Fibroblast of upper back skin (primary cell): ENCODE measurements at places on chromosomes 13 and 19.

- no peak for DNase-seq
Observed at GRCh38 chr13:92097337-92097903, 699.0 kb downstream of the GPC5 start.

GRCh38 chr19:57566396-57567265 is 7.0 kb upstream of the ZNF550 start:
- no peak for DNase-seq

DNA sequence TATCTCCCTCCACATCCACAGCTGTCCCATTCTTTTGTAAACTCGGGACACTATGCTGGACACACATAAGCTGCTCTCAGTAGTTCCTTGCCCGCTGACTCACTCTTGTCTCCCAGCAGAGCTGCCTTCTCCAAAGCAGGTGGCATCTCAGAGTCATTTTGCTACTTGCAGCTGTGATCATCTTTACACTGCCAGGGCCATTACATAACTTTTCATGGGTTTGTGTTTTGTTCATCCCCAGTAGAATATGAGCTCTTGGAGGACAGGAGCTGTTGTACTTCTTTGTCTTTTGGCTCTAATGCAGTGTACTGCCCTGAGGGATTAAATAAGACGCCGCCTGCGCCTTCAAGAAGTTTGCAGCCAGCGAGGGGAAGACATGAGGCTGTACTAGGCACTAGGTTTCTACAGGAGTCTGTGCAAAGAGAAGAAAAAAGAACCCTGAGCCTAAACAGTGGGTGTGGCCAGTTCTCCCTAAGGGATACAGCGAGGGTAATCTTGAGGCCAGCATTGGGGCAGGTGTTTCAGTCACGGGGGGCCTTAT is 40.8 kb upstream of the GPR183 start:
- no peak for DNase-seq

- DNase-seq: no peak
Observed at GRCh38 chr19:33177417-33177979, 16.6 kb upstream of the LRP3 start.

- no peak for DNase-seq
Observed at GRCh38 chr13:112683581-112683980, 6.3 kb upstream of the ATP11A start.

GRCh38 chr13:27631665-27632064 is 10.0 kb downstream of the POLR1D start:
- DNase-seq: no peak

GRCh38 chr13:42229287-42229686 is 42.7 kb upstream of the AKAP11 start:
- no peak for DNase-seq

- DNase-seq: no peak
Observed at GRCh38 chr19:2973229-2973628, 4.1 kb upstream of the TLE6 start.

DNA sequence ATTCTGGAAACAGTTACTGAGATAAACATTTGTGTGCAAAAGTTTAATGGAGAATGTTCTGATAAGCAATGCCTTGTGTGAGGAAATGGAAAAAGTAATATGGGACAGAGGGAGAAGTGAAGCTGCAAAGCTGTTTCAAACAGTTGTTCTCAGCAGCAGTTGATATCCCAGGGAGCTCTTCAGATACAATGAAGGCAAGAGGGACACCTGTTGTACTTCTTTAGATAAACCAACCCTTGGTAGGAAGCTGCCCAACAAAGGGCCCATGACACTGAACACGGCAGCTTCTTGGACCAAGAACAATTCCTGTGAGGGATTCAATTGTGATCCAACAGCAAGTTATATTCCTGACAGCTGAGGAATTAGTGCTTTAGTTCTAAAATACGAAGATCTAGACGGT is 894.3 kb upstream of the PCDH20 start:
- no peak for DNase-seq

- no peak for DNase-seq
Observed at GRCh38 chr19:22532388-22533300, 101.5 kb upstream of the ZNF492 start.

- DNase-seq: no peak
Observed at GRCh38 chr13:61725806-61726205, 310.2 kb upstream of the PCDH20 start.

DNA sequence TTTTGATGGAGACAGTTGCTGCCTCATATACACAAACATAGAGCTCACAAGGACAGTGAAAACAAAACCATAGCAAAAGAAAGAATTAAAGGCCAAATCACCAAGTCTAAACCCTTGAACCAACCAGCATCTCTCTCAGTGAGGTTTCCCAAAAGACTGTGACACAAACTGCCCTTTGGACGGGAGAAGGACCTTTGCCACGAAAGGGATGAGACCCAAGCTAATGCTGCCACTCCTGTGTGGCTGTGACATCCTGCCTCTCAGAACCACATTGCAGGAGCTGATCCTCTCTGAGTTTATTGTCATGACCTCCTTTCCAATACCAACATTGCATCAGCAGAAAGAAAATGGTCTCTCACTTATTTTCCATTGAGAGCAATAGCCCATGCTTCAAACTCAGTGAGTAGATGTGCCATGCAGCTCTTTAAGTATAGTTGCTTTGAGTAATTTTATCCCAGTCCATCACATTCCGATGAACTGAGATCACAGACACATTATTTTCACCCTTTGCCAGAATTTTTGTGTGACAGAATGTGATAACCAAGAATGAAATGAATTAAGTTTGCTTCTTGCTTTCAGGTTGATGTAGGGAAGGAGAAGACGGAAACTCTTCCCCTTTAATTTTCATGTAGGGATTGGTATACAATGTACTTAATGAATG is 133.5 kb upstream of the IRS2 start:
- peak; percentile 74 for DNase-seq
